ENCODE measurements at places on chromosomes 3 and 15.

DNA sequence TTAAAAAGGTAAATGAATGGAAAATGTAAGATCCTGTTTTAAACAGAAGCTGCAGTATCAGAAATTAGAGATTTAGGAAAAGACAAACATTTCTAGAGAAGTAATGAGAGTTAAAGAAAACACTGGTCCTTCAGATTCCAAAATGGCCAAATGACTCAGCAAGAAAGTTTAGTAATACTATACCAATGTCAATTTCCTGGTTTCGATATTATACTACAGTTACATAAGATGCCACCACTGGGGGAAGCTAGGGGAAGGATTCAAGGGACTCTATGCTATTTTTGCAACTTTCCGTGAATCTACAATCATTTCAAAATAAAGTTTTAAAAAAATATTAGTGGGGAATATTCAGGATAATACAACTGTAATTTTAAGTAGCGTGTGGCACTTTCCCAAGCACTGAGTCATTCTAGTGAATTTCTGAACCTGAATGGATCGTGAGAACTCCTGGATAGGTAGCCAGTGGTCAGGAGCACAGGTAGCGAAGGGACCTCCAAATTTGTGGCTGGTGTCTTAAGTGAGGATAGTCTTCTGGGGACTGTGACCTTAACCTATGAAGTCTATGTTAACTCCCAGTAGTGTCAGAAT lies 37.6 kb downstream of the TMCC1 start:
- DNase-seq = no peak

DNA sequence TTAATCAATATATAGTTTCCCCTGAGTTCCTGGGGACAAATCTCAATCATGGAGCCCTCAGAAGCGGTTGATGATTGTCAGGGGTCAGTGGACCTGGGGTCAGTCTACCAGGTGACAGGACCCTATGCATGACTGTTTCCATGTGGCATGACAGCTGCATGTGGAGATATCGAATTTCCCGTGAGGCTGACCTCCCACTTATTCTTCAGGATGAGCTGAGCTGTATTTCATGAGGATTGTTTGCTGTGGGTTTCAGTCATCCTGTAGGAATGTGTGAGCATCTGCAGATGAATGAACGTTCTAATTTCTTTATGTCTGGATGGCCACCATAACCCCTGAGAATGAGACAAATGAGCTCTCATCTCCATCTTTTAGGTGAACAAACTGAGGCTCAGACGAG lies 93.0 kb upstream of the HES1 start:
- no peak for DNase-seq

DNA sequence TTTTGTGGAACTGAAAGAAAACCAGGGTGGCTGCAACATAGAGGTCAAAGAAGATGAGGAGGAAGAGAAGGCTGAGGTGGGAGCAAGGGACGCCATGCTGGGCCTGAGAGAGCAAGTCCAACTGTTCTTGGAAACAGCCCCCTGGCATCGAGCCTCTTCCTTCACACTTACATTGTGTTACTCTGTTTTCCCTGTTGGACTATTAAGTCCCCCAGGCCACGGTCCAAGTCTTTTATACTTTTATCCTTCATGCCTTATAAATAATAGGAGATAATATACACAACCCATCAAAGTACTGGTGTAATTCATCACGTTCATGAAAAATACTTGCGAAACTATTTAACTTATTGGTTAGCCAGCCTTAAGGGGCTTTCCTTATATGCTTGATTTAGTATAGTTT lies 79.3 kb downstream of the ATG7 start:
- no peak for DNase-seq

- DNase-seq = peak; percentile 43
Observed at GRCh38 chr3:187737368-187738070, 7.7 kb downstream of the BCL6 start.

- no peak for DNase-seq
Observed at GRCh38 chr3:139588450-139588849, 48.9 kb upstream of the RBP1 start.

GRCh38 chr3:13078163-13078905 lies 5.1 kb upstream of the IQSEC1 start:
- DNase-seq = no peak

- no peak for DNase-seq
Observed at GRCh38 chr15:95105229-95105628, 873.9 kb downstream of the MCTP2 start.

DNA sequence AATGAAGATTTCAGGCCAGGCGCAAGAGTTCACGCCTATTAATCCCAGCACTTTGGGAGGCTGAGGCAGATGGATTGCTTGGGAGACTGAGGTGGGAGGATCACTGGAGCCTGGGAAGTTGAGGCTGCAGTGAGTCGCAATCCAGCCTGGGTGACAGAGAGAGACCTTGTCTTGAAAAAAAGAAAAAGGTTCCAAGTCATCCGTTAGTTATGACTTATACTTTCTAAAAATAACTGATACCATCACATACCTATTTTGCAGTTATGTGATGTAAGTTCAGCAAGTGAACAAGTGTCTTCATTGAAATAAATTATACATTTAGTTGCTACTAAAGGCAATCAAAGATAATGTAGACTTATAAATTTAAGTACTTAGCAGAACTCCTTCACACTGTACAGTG lies 22.1 kb downstream of the CLPX start:
- no peak for DNase-seq

DNA sequence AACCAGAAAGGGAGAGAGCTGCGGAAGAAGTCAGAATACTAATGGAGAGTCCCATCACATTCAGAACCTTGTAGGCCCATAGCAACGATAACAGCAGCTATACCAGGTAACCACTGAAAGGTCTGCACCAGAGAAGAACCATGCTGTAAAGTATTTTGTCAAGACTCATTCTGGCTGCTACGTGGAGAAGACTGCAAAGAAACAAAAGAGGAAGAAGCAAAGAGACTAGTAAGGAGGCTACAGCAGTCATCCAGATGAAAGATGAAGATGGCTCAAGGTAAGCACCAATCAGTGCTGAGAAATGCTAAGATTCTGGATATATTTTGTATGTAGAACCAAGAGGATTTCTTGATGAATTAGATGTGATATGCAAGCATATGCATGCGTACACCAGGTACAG lies 39.6 kb downstream of the ACAP2 start:
- no peak for DNase-seq

GRCh38 chr3:99882436-99883137 lies 64.9 kb downstream of the CMSS1 start:
- DNase-seq = no peak

DNA sequence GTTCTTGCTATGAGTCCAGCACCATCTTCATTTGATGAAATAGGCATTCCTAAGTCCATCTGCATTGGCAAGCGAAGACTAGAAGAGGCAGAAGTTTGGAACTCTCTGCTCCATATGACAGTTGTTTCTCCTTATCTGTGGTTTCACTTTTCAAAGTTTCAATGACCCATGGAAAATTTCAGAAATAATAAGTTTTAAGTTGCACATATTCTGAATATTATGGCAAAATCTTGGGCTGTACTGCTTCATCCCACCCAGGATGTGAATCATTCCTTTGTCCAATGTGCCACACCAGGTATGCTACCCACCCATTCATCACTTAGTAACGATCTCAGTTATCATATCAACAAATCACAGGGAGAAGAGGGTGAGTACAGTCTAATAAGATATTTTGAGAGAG lies 647.9 kb downstream of the GRM7 start:
- DNase-seq = no peak

DNA sequence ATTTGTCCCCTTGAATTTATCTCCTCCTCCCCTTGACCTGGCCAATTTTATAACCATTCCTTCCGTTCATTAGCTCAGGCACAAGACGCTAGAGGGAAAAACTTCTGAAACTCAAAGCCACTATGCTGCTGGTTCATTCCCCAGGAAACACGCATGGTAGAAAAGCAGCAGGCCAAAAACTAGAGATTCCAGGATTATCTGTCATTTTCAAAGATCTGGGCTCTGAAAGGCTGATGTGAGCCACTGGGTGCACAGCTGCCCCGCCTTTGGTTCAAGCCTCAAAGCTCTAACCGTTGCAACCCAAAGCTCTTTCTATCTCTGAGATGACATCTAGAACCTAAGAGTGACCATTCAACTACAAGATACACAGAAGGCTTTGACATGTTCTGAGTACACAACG lies 6.1 kb downstream of the ANP32A start:
- DNase-seq = no peak

DNA sequence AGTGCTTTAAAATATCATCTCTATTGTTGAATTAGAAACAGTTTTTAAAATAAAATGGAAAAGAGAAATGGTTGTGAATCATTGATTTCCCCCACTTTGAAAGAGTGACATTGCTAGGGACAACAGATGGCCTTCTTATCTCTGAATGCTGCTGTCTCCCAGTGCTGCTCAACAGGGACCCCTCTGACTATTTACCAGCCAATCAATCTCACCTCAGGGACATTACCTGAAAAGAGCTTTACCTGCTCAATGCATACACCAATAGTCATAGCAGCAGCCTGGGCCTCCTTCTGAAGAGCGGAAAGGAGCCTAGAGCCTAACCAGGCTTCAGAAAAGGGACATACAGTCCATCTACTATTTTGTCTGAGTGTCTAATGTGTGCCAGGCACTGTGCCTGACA lies 162.8 kb downstream of the CGGBP1 start:
- DNase-seq = no peak

DNA sequence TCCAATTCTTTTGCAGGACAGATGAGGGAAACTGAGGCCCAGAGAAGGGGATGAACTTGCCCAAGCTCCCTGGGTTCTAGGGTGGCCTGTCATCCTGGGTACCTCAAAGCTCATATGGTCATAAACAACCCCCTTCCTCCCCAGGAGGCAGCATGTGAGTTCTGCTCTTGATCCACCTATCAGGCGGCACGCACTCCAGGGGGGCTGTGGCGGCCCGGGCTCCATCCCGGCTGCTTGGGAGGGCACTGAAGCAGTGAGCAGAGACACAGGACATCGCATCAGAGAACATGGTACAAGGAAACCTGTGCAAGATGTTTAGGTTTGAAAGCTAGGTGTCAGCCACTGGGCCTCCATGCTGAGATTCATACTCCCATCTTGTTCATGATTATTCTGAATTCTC lies 34.2 kb downstream of the CPN2 start:
- no peak for DNase-seq

- no peak for DNase-seq
Observed at GRCh38 chr15:80418892-80419537, 14.8 kb downstream of the ARNT2 start.

DNA sequence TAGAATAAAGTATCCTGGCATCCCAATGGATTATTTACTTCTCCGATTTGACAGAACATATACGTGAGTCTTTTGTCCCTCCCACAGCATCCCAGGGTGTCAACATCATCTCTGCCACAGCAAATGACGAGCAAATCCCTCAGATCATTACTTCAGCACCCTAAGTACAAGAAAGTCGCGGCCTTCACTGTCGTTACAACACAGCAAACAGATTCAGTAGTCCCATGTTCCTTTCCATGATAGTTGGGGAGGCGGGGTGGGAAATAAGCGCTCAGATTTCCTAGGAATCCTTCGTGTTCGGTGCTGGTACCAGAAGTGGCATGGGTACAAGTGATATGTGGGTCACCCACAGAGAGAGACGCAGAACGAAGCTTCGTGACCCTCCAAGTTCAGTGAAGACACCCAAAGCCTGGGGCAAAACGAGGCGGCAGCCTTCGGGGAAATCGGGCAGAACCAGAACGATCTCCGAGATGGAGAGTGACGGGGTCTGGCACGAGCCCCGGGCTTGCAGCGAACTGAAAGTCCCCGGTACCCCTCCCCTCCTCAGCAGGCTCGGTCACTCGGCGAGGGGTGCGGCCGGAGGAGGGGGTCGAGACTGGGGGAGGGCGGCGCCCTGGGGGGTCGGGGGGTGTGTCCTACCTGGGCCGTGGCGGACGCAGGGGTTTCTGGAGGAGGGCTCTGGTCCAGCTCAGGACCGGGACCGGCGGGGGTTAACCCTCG lies 619 bp downstream of the TTBK2 start:
- DNase-seq = peak; percentile 3

DNA sequence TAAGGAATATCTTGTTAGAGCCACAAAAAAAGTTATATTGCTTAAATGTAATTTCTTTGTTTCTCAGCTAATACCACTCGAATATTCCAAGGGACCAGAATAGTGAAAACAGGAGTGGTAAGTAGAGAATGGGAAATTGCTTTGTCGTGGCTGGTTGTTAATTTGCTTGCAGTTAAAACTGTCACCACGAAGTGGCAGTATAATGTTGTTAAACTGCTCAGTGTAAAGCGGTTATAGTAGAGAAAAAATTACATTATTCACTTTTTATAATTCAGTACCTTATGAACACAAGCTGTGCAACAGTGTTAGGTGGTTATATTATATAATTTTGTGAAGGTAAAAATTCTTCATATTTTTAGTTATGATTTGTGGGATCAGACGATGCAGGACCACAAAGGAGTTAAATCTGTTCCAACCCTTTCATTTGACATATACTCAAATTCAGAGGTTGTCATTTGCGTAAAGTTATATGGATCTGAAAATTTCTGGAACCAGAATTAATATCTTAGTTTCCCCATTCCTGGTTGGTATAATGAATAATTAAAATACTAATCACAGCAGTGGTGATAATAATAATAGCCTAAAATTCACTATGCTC lies 171.8 kb downstream of the FEZF2 start:
- no peak for DNase-seq

DNA sequence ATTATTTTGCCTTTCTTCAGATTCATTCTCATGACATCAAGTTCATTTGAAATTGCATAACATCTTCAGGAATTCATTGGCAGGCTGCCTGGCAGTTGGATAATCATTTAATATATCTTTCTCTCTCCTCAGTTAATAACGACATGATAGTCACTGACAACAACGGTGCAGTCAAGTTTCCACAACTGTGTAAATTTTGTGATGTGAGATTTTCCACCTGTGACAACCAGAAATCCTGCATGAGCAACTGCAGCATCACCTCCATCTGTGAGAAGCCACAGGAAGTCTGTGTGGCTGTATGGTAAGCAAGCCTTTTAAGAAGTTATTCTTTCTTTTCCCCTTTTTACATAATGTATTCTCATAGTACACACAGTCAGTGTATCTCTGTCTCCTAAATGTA lies 38.2 kb downstream of the TGFBR2 start:
- DNase-seq = peak; percentile 45

GRCh38 chr3:137131081-137131480 lies 173.3 kb downstream of the IL20RB start:
- DNase-seq = no peak

DNA sequence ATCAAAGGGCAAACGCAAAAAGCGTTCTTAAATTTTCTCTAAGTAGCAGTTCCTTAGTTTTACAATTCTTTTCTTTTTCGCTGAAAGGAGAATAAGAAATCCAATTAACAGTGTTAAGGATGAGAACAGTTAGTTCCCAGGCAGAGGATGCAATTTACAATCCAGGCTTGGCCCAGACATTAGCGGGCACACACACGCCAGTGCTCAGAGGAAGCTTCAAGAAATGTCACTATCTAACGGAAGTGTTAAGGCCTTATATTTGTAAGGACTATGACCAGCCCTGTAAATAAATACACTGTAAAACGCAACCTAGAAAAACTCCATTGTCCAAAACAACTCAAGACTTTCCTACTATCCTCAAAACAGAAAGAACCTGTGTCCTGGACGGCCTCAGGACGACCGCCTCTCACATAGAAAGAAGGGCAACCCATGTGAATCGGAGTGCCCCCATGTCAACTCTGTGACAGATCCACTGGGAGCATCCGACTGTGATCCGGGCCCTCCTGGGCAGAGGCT lies 1.3 kb downstream of the ACAP2 start:
- DNase-seq = no peak

GRCh38 chr3:120614765-120615164 lies 18.6 kb downstream of the NDUFB4 start:
- no peak for DNase-seq
